Cardiac fibroblast (primary cell): ENCODE measurements at places on chromosomes 3 and 15.

DNA sequence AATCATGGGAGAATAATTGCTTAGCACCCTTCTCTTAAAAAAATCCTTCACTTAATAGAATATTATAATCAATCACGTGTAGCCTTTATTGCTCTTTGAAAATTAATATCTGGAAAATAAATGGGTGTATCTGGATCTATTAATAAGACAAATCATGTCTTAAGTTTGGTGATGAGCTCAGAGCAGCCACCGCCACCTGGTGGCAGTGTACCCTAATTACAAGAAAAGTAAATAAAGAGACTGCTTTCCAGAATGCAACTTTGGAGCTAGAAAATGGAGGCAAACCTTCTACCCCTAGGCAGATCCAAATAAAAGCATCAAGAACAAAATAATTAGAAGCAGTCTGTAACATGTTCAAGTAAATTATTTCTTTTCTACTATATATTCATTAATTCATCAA, 43.5 kb downstream of the EPHB1 start:
- no peak for DNase-seq

- DNase-seq: no peak
Observed at GRCh38 chr15:58241872-58242271, 103.7 kb downstream of the AQP9 start.

DNA sequence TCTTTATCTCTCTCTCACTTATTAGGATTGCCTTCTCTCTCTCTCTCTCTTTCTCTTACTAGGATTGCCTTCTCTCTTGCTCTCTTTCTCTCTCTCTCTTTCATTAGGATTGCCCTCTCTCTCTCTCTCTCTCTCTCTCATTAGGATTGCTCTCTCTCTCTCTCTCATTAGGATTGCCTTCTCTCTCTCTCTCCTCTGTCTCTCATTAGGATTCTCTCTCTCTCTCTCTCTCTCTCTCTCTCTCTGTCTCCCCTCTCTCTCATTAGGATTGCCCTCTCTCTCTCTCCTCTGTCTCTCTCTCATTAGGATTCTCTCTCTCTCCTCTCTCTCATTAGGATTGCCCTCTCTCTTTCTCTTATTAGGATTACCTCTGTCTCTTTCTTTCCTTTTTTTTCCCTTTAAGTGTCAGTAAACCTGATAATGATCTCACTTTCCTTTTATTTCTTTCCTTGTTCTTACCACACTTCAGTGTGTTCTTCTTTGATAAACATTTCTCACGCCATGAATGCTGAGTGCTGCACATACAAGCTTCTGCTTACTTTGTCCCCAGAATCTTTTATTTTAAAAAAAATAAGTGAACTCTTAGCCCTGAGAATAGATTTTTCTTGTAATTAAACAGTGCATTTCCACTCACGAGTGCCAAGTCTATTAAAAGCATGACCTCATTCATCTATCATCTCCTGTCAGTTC, 243.4 kb upstream of the TBC1D5 start:
- no peak for DNase-seq

GRCh38 chr3:18153571-18154173, 271.5 kb downstream of the SATB1 start:
- peak; percentile 79 for DNase-seq

DNA sequence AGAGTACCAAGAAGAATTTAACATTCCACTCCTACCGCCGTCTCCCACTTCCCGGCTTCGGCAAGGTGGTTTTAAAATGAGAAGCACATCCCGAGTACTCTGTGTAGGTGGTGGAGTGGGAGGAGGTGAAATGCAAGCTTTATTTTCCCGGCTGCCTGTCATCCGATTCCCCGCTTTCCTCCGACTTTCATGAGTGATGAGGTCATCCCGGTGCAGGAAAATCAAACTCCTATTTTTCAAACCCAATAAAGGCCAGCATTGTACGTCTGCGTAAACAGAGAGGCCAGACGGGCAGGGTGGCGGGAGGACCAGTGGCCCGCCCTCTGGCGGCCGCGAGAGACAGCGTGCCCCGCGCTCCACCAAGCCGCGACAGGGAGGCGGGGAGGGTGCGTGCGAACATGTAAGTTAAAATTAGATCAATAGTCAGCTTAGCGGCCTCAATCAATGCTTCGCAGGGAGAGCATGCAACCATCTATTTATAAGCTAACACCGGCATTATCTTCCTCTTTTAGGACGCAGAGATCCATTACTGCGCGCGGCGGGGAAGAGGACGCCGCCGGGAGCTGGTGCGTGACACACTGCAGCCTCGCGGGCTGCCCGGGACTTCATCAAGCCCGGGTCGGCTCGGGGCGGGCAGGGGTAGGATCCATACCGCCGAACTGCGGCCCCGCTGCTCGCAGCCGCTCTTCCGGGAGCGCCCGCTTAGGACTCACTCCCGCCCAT, 163.3 kb downstream of the CD47 start:
- DNase-seq: peak; percentile 75

DNA sequence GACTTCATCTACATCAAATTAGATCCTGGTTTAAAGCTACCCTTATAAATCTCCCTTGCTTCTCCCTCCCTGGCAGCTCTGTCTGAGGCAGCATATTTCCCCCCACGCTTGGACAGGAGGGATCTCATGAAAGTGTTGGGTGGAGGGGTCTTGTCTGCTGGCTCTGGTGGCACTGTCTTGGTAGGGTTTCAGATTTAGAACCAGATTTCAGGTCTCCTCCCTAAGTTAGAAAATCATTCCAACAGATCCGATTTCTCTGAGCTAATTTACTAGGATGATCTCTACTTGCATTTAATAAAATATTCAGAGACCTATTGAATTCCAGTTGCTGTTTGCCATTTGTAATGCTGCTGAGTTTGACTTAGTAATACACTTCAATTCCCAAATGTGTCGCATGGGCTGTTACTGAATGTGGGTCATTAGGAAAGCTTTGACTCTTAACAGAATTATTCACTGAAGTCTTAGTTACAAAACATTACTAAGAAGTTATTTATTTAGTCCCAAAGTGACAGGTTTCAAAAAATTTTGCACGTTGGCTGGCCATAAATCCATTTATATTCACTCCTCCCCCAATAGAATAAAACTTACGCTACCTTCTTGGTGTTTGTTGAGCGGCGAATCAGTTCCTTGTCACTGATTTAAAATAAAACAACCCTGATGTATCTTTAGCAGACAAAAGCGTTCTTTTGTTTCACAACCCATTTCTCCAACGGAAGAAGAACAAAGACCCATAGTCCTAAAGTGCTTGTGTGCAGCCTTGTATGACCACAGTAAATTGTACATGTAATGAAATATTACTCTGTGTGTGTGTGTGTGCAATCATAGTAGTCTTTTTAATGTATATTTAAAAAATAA, 84.5 kb downstream of the TRAK1 start:
- no peak for DNase-seq

DNA sequence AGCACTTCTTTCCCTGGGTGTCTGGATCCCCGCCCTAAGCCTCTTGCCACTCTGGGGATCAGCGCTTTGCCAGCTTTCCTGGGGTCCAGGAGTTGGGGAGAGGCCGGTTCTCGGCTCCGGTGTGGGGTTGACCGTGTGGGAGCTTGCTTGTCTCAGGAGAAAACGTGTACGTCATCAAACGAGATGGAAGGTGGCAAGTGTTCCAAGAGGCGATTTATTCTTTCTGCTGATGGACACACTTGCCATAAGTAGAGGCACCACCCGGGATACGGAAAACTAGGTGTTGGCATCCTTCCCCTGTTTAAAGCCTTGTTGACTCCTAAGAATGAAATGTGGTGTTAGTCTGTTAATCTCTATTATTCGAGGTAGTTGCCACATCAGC, 295 bp downstream of the ZWILCH start:
- peak; percentile 65 for DNase-seq

DNA sequence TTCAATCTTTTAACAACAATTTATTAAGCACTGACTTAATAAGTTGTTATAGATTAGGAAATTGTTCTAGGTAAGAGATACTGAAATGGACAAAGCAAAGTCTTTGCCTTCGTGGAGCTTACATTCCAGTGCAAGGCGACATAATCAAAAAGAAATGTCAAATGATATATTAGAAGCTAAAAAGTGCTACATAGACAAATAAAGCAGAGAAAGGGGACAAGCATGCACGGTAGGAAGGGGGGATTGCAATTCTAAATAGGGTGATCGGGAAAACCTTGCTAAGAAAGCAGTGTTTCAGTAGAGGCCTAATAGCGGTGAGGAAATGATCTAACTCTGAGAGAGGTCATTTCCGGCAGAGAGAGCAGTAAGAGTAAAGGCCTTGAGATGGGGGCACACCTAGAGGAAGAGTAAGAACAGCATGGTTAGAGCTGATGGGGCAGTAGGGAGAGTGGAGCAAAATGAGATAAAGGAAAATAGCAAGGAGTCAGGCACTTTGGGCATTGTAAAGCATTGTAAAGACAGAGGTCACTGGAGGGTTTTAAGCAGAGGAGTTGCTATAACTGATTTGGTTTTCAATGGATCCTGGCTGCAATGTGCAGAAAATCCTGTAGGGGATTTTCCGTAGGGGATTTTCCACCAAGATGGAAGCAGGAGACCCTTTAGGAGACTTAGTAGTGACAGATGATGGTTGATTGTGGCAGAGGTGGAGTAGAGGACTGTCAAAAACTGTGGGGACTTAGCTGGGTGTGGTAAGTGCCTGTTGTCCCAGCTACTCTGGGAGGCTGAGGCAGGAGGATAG, 71.7 kb upstream of the CFAP20DC start:
- no peak for DNase-seq

- no peak for DNase-seq
Observed at GRCh38 chr3:46462111-46462510, 2.6 kb downstream of the LTF start.

GRCh38 chr3:182999767-183000166, 19.4 kb upstream of the DCUN1D1 start:
- DNase-seq: no peak

DNA sequence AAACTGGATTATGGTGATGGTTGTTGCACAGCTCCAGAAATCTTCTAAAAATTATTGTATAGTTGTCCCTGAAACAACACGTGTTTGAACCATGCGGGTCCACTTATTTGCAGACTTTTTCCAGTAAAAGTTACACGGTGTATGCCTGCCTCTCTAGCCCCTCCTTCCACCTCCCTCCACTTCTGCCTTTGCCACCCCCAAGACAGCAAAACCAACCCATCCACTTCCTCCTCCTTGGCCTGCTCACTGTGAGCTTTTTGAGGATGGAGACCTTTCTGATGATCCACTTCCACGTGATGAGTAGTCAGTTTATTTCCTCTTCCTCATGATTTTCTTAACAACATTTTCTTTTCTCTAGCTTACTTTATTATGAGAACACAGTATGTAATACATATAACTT, 5.4 kb downstream of the CYFIP1 start:
- DNase-seq: no peak

GRCh38 chr15:75672646-75673425, 25.1 kb downstream of the SNX33 start:
- peak; percentile 89 for DNase-seq

DNA sequence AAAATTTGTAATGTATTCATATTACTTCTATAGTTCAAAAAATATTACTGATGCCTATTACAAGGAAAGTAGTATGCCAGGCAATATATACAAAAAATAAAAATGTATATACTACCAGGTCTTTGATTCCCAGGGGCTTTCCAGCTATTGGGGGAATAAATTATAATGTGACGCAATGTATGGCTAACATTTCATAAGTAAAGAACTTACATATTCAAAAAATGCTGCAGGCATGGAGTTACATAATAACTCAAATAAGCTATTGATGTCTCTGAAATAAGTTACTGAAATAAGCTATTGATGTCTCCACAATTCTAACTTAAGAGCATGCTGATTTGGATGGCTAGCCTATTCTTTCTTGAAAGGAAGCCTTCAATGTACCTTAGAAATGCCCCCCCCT, 30.2 kb downstream of the MCCC1 start:
- DNase-seq: no peak

DNA sequence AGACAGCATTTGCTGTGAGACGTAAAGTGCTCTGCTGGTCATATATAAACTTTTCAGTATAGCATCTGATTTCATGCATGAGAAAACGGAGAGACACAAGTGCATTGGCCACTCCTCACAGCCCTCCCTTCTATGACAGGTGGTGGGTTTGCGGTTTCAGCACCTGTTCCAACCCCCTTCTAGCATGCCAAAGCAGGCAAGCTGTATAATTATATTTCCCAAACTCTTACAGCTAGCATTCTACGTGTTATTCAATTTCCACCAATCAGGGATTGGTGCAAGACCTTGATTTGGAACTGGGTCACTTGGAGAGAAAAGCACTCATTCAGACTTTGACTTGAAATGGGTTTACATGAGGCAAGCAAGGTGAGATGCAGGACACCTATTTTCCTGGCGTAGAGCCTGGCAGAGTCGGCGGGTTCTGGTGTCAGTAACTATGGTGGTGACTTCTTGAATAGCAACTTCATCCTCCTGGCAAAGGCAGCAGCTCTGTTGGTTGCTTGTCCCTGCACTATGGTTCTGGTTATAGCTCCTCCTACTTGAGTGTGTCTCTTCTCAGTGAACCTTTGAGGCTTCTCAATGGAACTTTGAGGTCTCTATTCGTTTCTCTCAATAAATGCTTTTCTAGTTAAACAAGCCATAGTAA, 356.5 kb downstream of the TBL1XR1 start:
- DNase-seq: no peak

- no peak for DNase-seq
Observed at GRCh38 chr3:50666837-50667236, 7.9 kb upstream of the DOCK3 start.

DNA sequence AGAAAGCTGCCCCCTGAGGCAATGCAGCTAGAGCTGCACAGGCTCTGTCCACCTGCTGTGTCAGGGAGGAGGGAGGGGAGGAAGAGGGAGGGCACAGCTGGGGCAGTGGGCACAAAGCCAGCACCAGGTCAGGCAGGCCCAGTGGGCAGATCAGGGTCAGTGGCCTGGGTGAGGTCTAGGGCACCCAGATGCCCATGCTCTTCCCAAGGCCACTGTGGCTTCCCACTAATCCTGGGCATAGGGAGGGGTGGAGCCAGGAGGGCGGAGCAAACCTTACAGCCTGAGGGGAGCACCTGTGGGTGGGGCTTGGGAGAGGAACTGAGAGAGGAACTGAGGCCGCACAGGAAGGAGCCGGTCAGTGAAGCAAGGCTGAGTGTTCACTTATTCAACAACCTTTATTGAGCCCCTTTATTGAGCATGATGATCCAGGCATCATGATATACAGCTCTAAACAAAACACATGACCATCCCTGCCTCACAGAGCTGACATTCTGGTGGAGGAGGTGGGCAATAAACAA, 55.0 kb downstream of the RHCG start:
- no peak for DNase-seq

DNA sequence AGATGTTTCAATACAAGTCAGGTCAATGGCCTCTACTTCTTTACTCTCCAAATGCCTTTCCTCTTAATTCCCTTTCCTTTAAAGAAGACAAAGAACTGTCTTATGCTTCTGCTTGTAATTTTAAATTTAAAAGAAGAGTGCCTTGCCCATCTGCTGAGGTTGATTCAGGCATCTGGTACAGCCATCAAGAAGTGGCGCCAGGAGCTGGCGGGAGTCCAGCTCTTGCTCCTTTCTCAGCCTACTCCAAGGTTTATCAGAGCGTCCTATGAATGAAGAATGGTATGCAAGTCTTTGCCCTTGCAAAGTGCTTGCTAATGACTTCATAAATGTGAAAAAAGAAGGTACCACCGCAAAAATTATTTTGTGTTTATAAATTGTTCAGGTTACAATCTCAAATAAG, 294.6 kb upstream of the TGFBR2 start:
- DNase-seq: peak; percentile 49

GRCh38 chr3:13051066-13051465, 22.2 kb downstream of the IQSEC1 start:
- DNase-seq: no peak

- no peak for DNase-seq
Observed at GRCh38 chr3:154176036-154176435, 54.8 kb downstream of the ARHGEF26 start.

- peak; percentile 11 for DNase-seq
Observed at GRCh38 chr3:45816544-45816943, 20.2 kb upstream of the SLC6A20 start.
